NCI-H1436 (cell line): ENCODE measurements at places on chromosomes 16 and 17.

- DNase-seq = no peak
Measured at GRCh38 chr16:9055661-9056060, 35.8 kb upstream of the HAPSTR1 start.

- no peak for DNase-seq
Measured at GRCh38 chr17:27555339-27555738, 75.6 kb upstream of the LGALS9 start.

GRCh38 chr16:49021136-49021535, 260.5 kb downstream of the CBLN1 start:
- DNase-seq = no peak

- DNase-seq = no peak
Measured at GRCh38 chr16:50234771-50235556, 31.4 kb upstream of the ADCY7 start.

- DNase-seq = no peak
Measured at GRCh38 chr16:53752560-53752959, 48.6 kb downstream of the FTO start.

DNA sequence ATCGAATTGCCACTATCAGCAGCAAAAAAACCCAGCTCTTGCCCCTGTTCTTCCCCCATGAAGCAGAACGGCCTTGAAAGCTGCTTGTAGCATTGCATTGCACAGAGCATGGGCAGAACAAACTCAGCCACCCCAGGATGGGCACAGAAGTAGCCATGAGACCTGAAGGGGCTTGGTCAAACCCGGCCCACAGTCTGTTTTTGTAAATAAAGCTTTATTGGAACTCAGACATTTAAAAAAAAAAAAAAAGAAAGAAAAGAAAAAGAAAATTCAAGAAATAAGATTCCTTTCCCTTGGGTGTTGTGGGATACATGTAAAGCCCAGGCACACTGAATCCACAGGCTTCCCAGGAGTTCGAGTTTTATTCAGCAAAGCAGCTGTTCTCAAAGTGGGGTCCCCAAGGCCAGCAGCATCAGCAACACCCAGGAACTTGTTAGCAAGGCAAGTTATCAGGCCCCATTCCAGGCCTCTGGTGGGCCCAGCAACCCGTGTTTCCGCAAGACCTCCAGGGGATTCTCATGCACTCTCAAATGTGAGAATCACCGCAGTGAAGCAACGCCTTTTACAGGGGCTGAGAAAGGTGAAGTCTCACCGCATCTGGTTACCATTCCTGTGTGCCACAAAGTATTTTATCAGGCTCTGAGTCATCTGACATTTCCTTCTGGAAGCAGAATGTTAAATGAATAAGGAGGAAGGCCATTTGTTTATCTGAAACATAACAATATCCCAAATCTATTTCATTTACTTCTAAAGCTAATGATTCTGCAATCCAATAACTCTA, 108.2 kb downstream of the SLC39A11 start:
- no peak for DNase-seq

GRCh38 chr16:7227229-7227721, 105.4 kb upstream of the RBFOX1 start:
- DNase-seq = peak; percentile 32

DNA sequence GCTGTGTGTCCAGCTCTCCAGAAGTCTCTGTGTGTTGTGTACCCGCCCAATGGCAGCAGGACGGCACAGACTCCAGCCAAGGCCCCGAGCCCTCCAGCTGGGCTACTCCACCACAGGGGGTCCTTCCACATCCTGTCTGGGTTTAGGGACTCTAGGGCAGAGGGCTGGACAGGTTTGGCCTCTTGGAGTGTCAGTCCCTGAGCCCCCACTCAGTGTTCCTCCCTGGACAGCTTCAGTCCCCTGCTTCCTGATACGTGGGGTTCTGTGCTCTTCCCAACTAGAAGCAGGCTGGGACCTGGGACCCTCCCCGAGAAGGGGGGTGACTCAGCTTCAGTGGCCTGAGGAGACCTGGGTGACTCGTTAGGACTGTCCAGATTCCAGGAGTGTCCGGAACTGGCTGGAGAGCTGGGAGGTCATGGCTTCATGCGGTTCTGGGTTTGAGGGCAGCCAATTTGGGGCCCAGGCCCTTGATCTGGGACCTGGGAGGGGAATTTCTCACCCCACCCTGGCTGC, 4.2 kb downstream of the CDK3 start:
- DNase-seq = no peak

GRCh38 chr17:79832218-79833109, 6.8 kb downstream of the CBX4 start:
- DNase-seq = no peak

- no peak for DNase-seq
Measured at GRCh38 chr16:68972013-68972412, 128.7 kb downstream of the TANGO6 start.

DNA sequence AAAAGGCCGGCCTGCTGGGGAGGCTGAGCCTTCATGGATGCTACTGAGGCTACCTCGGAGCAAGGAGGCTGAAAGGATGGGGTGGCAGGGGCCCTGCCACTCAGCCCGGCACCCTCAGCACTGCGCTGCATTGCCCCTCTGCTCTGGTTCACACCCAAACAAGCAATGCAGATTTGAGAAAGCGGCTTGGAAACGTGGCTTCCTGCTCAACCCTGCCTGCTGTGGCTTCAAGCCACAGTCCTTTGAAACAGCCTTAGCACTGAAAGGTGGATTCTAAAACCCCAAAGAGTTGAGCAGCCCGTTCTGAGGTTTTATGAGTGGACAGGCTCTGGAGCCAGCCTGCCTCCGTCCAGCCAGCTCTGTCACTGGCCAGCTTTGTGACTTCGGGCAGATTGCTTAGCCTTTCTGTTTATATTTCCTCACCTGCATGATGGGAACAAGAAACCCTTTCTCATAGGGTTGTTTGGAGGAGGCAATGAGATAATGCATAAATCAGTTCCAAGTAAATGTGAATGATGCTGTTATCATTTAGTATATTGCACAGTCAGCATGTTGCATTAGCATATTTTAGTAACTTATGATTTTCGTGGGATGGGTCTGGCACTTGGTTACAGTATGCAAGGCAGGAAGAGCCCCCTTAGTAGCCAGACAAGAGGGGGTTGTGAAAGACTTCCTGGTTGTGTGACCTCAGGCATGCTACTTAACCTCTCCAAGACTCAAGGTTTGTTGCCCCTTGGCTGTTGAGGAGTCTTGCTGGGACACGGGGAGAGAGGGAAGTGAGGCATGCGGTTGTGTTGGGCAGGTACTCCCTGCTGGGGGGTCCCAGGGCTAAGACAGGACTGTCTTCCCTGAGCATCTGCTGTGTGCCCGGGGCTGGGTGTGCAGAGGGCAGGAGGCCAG, 23.6 kb downstream of the CRISPLD2 start:
- DNase-seq = no peak

DNA sequence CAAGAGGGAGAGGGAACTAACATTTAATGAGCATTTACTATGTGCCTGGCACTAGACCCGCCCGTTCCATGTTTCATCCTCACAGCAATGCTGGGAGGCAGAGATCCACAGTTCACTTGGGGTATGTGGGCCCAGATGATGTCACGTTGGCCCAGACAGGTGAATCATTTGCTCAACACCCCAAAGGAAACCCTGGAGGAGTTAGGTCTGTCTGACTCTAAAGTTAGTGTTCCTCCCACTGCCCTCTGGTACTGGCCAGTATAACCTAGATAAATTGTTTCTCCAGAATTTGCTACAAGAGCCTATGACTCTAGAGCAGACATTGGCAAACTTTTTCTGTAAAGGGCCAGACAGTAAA, 164.6 kb downstream of the VPS53 start:
- no peak for DNase-seq

DNA sequence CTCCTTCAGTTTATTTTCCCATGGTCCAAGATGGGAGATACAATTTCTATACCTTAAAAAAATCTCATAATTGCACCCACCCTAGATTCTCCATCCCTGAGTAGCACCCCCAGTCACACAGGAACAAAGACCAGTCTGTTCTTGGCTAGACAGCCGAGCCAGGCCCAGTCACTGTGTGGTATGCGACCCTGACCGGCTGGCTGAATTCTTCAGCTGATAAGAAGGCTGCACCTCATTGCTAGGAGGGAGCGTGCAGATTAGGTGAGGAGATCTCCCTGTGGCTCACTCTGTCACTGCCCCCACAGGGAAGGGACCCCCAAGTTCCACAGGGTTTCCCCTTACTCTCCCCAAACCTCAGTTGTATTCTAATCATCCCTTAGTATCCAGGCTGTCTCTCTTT, 138.7 kb downstream of the SALL1 start:
- DNase-seq = no peak

DNA sequence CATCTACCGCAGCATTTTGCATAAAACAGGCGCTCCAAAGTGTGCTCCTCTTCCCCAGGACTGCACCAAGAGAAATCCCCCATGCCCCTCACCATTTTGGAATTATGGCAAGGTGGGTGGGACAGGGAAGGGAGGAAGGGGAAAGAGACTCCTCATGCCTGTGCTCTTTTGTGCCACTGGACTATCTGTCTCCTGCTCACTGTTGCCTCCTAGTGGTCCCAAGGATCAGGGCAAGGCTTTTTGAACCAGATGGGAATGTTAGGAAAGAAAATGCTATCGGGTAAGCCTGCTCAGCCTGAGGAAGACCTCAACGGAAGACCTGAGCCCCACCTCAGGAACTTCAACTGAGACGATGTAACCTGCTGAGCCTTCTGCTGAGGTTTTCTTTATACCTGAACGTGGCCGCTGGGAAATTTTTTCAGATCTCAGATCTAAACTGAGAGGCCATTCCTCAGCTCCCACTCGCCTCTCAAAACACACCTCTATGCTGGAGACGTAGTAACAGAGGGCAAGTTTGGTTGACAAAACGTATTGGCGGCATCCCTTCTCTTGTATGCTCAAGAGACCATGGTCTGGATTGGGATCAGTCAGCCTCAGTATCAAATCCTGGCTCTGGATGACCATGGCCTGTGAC, 58.3 kb downstream of the SPACA3 start:
- DNase-seq = no peak

DNA sequence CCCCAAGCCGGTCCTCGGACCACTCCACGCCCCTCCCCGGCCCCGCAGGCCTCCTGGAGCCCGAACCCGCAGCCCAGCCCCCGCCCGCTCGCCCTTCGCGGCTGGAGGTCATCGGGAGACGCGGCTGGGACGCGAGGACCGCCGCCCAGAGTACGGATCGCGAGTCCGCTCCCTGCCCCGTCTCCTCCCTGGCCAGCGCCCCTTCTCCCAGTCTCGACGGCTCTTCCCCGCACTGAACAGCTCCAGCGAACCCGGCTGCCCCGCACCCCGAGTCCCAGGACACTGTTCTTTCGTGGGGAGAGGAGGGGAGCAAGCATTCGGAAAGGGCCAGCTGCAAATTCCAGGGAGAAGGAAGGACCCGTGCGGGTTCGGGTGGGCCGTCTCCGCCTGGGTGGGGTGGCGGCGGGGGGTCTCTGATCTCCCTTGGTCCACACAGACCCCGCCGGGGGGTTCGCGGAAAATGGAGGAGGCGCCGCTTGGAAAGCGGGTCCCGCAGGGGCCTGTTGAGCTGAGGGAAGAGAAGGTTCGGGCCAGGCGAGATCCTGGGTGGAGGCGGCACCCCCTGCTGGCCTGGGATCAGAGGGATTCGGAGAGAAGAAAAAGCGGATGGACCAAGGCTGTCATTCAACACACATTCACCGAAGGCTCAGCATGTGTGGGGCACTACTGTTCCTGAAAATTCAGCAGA, 632 bp upstream of the RTN4RL1 start:
- peak; percentile 56 for DNase-seq

GRCh38 chr17:7340179-7340578, 3.9 kb downstream of the ACAP1 start:
- DNase-seq = no peak

- DNase-seq = no peak
Measured at GRCh38 chr17:9024497-9024896, 3.2 kb downstream of the NTN1 start.
